T-helper 9 cell (primary cell): ENCODE measurements at places on chromosomes 7 and 10.

GRCh38 chr10:49539320-49539885 is 482 bp upstream of the ERCC6 start:
- DNase-seq = peak; percentile 3

DNA sequence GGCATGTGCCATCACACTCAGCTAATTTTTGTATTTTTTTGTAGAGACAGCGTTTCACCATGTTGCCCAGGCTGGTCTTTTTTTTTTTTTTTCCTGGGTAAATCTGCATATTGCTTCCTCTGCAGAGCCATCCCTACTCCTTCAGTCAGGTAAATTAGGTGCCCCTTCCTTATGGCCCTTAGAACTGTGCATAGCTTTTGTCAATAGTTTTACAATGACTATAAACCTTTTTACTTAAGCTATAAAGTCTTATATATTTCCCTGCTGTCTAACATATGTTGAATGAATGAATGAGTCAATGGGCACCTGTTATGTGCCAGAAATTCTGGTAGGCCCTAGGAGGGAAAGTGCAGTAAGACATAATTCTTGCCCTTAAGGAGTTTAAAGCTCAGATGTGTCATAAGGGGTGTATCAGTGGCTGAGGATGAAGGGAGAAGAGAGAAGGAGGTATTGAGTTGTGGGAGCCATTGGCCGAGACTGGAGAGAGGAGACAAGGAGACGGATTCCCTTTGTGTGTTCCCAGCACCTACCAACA is 30.6 kb upstream of the UBE2D1 start:
- no peak for DNase-seq

DNA sequence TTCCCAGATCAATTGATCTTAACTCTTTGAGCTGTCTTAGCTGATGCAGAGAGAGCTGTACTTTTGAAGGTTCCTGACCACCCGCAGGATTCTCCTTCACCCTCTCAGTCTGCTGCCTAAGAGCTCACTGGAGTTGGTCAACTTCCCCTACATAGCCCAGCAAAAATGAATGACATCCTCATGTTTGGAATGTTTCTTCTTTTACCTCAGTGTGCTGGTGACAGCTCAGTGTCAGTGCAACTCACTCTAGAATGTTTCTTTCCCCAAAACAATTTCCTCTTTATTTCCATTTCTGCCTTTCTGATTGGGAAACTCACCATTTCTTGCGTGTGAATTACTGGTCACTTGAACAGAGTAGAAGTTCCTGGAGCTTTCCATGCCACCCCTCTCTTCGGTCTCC is 48.7 kb downstream of the LSMEM1 start:
- no peak for DNase-seq

DNA sequence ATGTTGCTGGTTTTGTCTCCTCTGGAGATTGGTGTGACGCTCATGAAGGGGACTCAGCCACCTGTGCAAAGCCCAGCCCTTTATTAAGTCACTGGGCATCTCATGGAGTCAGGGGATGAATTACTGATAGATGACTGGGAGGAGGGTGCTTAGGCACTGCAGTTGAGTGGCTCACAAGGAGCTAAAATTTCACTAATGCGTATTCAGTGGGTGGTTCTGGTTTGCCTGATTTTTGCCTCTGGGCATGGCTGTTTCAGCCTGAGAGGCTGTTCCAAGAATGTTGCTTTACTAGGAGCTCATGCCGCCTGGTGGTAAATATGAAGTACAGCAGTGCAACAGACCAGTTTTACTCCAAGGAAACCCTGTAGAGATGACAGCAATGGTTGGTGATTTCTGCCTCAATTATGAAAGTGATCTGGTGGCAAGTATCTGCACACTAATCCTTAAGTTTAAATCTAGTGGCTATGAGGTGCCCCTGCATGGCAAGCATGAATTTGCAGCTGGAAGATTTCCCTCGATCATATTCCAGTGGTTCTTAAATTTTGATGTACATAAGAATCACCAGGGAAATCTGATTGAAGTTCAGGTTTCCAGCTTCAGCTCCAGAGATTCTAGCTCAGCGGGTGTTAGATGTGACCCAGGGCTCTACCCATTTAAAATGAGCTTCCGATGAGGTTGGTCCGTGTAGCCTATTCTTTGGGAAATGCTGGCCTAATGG is 19.9 kb downstream of the ACTA2 start:
- DNase-seq = no peak

- no peak for DNase-seq
Measured at GRCh38 chr7:92644406-92645113, 54.4 kb upstream of the FAM133B start.

DNA sequence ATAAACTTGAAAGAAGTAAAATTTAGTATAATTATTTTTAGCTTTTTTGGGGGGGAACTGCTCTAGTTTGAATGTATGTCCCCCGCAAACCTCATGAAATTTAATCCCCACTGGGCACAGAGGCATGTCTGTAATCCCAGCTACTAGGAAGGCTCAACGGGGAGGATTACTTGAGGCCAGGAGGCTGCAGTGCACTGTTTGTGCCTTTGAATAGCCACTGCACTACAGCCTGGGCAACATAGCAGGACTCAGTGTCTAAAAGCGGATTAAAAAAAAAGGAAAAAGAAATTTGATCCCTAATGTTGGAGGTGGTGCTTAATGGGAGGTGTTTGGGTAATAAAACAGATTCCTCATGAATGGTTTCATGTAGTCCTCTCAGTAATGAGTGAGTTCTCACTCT is 43.1 kb upstream of the PHF14 start:
- no peak for DNase-seq

- no peak for DNase-seq
Measured at GRCh38 chr7:44985033-44985695, 6.3 kb upstream of the MYO1G start.

DNA sequence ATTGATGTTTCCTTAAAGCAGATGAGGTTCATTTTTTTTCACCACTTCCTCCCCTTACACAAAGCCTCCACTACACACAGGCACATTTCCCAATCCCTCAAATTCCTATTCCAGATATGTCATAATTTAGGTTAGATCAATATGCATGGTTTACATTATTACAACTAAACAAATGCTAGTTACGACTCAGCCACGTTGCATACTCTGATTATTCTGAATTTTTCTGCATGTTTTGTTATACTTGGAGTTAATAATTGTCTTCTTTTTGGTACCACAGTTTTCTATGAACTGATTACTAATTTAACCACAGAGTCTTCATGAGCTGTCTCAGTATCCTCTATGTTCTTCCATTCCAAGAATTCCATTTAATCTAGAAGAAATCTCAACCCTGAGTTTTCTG is 4.4 kb upstream of the BICC1 start:
- no peak for DNase-seq

- DNase-seq = no peak
Measured at GRCh38 chr10:73262105-73262730, 9.8 kb upstream of the MRPS16 start.

GRCh38 chr7:22842383-22842941 is 19.8 kb upstream of the TOMM7 start:
- no peak for DNase-seq

DNA sequence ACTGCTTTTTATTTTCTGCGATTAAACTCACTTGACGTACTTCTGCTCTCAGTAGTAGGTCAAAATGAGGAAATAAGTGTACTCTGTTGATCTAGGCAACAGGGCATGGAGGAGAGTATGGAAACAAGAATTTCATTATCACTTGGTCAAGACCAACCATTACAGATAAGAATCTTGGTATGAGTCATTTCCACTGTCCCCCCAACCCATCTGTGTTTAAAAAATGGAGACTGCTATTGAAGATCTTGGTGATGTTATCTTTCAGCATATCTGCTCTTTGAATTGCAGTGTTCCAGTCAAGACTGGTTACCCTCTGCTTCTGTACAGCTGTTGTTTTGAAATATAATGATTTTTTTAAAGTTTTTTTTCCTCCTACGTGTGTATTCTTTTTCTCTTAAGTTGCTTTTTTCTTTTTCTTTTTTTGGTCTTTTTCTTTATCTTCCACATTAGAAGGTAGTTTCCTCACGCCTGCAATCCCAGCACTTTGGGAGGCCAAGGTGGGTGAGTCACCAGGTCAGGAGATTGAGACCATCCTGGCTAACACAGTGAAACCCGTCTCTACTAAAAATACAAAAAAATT is 11.7 kb downstream of the STAM start:
- no peak for DNase-seq

GRCh38 chr10:80461208-80462183 is 7.4 kb downstream of the TSPAN14 start:
- DNase-seq = no peak

- no peak for DNase-seq
Measured at GRCh38 chr10:784403-785088, 95.1 kb upstream of the DIP2C start.

- no peak for DNase-seq
Measured at GRCh38 chr7:36202398-36202797, 49.3 kb downstream of the EEPD1 start.

DNA sequence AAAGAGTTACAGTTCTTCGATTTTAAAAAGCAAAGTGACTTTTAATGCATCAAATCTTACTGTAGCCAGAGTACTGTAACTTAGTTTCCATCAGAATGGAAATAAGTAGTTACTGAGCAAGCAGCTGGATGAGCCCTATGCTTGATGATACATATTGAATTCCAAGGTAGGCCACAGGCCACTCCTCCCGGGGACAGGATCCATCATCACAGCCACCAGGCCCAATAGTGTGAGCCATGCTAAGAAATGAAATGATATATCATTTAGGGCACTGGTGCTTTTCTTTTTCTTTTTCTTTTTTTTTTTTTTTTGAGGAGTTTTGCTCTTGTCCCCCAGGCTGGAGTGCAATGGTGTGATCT is 42.9 kb upstream of the TOMM7 start:
- DNase-seq = no peak

- no peak for DNase-seq
Measured at GRCh38 chr7:43461349-43462024, 121.4 kb upstream of the STK17A start.

GRCh38 chr10:128077155-128077875 is 48.9 kb downstream of the MKI67 start:
- no peak for DNase-seq

- DNase-seq = peak; percentile 27
Measured at GRCh38 chr10:43287056-43288007, 20.5 kb upstream of the RASGEF1A start.

GRCh38 chr7:12162415-12163113 is 48.5 kb upstream of the TMEM106B start:
- DNase-seq = no peak

GRCh38 chr10:75472685-75473084 is 41.3 kb downstream of the LRMDA start:
- no peak for DNase-seq

DNA sequence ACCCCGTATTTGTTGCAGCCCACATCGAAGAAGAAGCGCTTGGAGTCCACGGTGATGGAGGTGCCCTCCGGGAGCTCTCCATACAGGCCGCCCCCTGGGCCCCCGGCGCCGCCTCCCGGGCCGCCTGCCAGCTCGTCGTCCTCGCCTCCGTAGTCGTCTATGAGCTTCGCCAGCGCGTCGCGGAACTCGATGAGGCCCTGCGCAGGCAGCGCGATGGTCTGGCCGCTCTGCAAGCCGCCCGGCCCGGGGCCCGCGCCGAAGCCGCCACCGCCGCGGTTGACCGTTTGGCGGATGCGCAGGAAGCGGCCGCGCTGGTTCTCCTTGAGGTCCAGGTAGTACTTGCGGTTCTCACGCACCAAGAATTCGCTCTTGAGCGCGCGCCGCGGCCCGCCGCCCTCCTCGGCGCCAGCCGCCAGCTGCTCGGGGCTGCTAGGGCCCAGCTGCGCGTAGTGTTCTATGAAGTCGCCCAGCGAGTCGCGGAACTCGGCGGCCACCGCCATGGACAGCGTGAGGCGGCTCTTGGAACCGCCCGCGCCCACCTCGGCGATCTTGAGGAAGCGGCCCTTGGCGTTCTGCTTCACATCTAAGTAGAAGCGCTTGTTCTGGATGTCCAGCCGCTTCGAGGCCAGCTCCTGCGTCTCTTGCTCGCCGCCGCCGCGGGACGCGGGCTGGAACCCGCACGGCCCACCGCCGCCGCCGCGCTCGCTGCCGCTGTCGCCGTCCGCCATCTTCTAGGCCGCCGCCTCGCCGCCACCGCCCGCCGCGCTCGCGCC is 523 bp downstream of the PURB start:
- peak; percentile 45 for DNase-seq

DNA sequence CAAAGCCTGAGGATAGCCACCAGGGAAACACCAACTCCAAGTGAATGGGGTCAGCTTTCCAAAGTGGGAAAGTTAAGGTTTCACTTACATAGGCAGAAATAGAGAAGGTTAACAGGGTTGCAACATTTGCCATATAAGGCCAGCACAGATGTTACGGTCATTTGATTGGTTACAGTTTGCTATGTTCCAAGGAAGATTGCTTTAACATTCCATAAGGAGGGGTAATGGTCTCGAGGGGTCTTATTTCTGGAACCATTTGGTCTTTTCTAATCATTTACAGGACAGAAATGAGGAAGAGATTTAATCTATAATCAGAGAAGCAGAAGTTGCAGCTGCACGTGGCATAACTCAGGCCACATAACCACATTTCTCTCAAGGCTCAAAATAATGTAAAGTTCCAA is 679.4 kb upstream of the C7orf33 start:
- DNase-seq = no peak

GRCh38 chr7:1592299-1592871 is 22.6 kb upstream of the PSMG3 start:
- no peak for DNase-seq

DNA sequence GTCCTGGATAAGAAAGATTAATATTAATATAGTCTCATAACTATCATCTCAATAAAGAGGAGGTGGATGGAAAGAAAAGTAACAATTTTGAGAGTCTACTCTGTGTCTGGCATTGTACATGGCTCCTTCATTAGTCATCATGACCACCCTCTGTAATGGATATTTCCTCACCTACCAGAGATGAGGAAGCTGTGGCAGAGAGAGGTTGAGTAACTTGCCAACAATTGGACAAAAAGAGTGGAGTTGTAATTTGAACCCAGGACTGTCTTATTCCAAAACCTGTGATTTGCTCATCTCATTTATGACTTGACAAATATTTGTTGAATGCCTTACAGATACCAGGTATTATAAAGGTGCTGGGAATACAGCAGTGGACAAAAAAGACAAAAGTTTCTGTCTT is 2.1 kb upstream of the IDE start:
- DNase-seq = no peak

DNA sequence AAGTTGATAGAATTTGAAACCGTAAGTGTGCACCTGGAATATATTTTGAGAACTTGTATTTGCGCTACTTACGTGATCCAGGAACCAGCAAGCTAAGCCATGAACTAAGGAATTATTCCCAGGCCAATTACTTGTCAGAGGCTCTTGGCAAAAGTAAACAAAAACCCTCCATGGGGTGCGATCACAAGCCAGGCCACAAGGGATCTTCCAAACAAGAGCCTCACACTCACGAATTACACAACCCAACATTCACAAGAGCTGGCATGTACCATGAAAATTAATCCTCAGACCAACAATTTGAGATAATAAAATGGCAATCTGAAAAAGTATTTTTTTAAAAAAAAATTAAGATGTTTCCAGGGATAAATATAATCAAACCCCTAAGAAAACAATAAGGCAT is 467.0 kb upstream of the AKR1E2 start:
- no peak for DNase-seq

DNA sequence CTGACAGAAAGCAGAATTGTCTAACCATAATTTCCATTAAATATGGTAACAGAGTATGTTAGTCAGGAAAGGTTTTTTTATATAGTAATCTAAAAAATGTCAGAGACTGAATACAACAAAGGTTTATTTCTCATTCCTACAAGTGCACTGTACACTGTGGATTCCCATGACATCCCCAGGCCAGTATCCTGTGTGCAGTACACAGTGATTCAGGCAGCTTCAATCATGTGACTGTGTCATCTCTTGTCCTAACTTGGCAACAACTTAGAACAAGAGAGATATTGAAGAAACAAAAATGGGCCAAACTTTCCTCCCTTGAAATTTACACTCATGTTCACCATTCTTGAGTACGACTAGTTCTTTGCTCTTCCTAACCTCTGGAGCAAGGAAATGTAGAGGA is 189.8 kb upstream of the SEMA3A start:
- DNase-seq = no peak
